Fibroblast of skin of left quadriceps (primary cell): ENCODE measurements at places on chromosomes 11 and 22.
A peak's percentile ranks its signal among the peaks of the same experiment; 100 is the strongest.

- DNase-seq, result no peak
These were observed 218.7 kb upstream of the BLID start for GRCh38 chr11:122334546-122335339.

- no peak for DNase-seq
These were observed 631 bp downstream of the PHF21A start for GRCh38 chr11:46120346-46121300.

DNA sequence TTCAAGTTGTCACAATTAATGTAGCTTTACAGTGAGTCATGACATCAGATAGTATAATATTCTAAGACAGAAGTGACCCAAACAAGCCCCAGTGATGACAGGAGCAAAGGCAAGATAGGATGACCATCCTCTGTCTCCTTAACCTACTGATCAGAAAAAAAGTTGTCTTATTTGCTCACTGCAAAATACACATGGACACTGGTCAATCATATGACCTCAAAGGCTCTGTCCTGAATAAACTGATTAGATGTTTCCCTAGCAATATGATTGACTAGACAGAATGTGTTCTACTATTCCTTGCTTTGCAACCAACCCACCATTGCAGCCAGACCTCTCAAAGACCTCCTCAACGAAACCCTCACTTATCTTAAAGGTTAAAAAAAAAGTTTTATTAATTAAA lies 117.4 kb downstream of the SYN3 start:
- DNase-seq, result no peak

DNA sequence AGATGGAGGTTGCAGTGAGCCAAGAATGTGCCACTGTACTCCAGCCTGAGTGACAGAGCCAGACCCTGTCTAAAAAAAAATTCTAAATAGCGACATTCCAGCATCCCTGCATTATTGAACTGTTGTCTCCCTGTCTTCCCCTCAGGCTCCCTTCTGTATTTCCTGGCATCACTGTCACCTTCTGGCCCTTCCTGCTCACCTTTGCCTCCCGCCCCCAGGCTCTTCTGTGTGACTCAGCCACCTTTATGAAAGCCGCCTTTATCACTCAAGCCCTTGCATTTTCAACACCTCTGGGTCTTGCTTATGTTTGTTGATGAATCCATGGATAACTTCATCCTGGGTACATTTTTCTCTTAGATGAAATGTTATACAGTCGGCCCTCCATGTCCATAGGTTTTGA lies 21.1 kb downstream of the UBASH3B start:
- DNase-seq, result no peak

GRCh38 chr11:18329196-18329870 lies 7.0 kb downstream of the GTF2H1 start:
- no peak for DNase-seq

DNA sequence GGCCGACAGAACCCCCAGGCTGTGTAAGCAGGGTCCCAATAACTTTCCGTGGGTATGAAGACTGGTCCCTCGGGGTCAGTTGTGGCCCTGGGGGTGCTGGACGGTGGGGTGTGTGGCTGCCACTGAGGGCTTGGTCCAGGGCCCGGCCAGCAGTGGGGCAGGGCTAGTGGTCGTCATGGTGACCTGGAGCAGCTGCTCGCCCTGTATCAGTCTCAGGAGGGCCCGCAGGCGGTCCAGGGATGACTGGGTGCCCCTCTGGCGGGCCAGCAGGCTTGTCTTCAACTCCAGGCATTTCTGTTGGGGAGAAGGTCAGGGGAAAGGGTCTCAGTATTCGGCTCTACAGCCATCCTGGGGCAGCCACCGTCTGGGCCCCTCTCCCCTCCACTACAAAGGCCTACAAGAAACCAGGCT lies 126.8 kb downstream of the PHF21B start:
- DNase-seq, result no peak

DNA sequence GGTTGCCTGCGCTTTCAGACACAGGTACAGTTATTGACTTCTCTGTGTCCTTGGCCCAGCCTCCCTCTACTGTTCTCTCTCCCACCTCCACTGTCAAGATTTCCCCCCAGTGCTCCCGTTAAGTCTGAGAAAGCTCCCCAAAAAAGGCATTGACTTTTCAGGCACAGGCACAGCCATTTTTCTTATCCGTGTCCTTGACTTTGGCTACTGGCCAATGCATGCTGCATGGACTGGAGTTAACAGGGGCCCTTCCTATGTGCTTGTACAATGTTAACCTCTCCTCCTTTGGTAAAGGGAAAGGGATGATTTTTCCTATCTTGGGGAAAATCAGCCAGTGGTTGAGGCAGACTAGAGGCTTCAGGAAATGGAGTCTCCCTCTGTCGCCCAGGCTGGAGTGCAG lies 4.3 kb downstream of the APOL5 start:
- no peak for DNase-seq

DNA sequence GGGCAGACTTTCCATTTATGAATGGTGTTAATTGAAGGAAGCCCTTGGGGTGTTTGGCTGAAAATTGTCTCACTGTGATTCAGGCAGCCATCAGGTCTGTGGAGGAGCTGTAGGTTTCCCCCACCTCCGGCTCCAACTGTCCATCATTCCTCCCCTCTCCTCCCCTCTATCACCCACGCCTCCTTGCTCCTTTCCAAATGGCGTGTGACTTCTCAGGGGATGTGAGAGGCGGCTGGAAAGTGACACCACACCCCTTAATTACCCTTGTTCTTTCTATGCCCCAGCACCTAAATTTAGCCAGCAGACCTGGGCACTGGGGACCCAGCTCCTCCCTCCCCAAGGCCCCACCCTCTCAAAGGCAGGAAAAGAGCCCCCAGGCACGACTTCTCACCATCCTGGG lies 38.1 kb upstream of the SYT7 start:
- DNase-seq, result no peak

DNA sequence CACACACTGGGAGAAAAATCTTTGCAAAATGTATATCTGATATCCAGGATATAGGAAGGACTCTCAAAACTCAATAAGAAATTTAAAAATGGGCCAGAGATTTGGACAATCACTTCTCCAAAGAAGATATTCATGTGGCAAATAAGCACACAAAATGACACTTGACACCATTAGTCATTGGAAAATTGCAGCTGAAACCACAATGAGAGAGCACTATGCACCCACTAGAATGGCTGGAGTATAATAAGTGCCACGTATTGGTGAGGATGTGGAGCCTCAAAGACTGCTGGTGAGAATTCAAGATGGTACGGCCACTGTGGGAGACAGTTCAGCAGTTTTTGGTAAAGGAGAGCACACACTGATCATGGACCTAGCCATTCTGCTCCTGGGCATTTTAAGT lies 12.8 kb upstream of the OSBPL5 start:
- no peak for DNase-seq

DNA sequence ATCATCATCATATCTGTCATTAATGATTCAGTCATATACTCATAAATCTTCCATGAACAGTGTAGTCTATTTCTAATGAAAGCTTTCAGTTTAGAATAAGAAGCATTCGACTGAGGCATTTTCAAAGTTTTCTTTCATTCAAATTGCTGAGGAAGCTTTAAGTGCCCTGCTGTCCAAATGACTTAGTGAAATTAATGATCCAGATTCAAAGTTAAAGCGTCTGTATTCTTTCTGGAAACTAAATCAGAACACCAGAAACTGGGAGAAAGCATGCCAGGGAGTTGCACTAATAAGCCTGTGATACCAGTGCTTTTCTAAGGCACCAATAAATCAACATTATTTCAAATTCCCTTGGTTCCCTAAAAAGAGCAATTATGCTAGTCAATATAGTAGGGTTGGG lies 367.8 kb upstream of the ANO5 start:
- no peak for DNase-seq

- DNase-seq, result peak; percentile 77
These were observed 5.6 kb upstream of the SH3BP1 start for GRCh38 chr22:37633625-37634416.

DNA sequence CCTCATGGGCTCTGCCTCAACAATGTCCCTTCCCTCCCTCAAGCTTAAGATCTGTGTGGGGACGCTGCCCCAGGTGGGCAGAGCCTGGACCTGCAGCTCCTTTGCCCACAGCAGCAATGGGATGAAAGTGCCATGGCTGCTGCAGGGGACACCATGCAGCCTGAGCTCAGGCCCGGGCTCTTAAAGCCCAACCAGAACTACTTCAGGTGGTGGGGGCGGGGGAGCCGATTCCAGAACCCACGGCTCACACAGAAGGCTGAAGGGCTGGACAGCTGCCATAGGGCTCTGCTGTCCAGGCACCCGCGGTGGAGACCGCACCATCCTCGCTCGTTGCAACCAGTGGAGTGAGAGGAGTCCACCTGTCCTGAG lies 12.5 kb downstream of the CHID1 start:
- DNase-seq, result no peak

DNA sequence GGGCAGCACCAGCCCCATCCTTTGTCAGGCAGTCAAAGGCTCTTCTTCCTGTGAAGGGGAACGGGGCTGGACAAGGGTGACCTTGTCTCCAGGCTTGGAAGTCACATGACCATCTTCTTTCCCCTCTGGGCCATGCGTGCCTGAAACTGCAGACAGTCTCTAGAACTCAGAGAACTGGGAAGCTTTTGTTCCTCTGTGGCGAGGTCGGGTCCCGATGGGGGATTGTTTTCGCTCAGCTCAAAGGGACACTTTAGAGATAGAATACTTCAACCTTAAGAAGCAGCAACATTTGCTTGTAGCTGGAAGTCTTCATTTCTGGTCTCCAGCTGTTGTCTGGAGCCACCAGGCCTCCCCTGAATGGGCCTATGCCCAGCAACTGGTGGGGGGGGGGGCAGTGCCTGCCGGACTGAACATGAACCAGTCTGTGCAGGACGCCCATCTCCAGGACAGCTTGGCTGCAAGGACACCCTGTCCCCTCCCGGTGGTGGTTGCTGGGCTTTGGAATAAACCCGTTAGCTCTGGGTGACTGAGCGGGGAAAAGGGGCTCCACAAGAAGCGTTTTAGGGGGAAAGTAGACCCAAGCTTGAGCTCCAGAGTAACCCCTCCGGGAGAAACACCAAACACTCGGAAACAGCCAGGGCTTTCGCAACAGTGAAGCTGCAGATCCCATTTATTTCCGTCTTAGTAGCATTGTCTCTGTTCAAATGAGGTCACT lies 55.7 kb upstream of the EMID1 start:
- no peak for DNase-seq

GRCh38 chr11:89182773-89183518 lies 5.3 kb downstream of the TYR start:
- DNase-seq, result no peak

DNA sequence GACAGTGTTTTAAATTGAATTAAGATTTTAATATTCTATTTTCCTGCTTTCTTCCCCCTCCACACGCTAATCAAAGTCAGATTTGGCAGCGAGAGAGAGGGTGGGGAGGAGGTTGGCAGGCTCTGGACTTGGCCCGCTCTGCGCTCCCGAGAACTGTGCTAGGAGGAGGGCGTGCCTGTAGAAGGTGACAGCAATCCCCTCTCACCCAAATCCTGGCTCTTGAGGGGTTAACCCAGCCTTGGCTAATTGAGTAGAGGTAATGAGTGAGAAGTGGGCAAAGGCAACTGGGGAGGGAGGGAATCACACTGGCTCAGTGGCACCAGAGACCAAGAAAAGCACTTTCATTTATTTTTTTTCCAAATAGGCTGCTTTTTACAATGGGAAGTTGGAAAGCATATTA lies 42.2 kb downstream of the BUD13 start:
- DNase-seq, result no peak
